C1 segment of cervical spinal cord (tissue), 14 donors: ENCODE measurements at places on chromosomes 5 and 9.

DNA sequence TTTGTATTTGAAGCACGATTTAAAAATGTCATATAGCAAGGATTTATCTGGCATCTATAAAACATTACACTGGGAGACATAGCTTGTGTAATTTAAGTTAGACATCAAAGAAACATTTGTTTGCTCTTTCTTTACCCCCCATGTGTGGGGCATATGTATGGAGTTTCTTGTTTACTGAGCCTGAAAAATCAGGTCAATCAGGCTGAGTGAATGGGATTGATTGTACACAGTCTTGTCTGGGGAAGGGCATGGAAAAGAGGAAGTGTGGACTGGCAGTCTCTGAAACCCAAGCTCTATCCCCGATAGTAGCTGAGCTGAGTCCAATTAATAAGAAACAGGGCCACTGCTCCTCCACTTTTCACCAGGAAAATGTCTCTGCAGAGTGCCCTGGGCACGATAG, 49.4 kb downstream of the SLC46A2 start:
- no peak for DNase-seq

GRCh38 chr5:166346726-166347374, 1944.6 kb upstream of the WWC1 start:
- no peak for DNase-seq

- DNase-seq = no peak
Observed at GRCh38 chr5:32273821-32274220, 38.9 kb downstream of the MTMR12 start.

DNA sequence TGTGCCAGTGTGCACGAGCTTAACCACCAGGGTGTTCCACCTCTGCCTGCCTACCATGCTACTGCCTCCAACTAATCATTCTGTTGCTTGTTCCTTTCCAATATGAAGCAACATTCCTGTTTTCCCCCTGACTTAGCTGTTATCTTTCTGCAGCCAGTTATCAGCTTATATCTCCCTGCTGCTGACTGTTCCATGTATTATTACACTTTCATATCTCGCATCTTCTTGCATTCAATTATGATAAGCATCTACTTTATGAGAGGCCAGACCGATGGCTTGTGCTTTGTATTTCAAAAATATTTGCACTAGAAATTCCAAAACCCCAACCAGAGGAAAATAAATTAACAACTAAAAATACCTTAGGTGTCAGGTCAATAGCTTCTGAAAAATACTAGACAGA, 394.0 kb upstream of the BRINP1 start:
- no peak for DNase-seq

- no peak for DNase-seq
Observed at GRCh38 chr9:13817754-13818278, 496.1 kb downstream of the NFIB start.

GRCh38 chr5:33927685-33928084, 8.5 kb upstream of the RXFP3 start:
- no peak for DNase-seq

DNA sequence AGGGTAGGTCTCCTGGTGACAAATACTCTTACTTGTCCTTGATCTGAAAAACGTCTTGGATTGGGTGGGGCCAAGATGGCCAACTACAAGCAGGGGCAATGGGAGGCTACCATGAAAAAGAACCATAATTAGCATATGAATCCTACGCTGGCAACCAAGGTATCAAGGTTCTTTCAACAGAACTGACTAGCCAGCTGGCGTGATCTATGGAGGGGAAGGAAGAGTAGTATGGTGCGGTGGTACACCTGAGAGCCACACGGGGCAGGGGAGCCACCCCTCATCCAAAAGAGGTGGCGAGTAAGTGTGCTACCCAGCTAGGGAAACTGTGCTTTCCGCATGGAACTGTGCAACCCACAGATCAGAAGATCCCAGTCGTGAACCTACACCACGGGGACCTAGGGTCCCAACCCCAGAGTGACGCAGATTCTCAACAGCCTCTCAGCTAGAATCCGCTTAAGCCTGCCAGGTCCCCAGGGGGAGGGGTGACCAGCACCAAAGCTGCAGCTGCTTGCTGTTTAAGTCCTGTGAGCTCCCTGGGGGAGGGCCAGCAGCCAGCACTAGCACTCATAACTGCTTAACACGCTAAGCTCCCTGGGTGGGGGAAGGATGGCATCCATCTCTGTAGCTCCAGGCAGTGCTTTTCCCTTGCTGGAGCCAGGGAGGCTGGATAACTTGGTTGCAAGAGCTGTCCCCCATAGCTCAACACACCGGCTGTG, 334.8 kb downstream of the FBXL17 start:
- DNase-seq = no peak

DNA sequence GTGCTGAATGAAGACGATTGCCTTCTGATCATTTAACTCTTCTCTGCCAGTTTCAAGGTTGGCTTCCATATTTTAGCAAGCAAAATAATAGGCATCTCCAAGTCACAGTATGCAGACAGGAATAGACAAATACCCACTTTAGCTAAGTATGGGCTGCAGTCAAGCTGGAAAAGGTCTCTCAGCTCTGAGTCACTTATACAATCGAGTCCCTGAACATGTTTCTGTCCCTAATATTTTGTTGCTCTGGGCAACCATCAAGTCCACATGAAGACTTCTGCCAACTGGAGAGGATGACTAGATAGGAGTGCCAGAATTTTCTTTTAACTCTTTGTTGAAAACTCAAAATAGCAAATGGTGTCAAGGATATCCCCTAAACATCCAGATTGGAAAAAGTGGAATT, 575.3 kb downstream of the RAB3C start:
- no peak for DNase-seq

DNA sequence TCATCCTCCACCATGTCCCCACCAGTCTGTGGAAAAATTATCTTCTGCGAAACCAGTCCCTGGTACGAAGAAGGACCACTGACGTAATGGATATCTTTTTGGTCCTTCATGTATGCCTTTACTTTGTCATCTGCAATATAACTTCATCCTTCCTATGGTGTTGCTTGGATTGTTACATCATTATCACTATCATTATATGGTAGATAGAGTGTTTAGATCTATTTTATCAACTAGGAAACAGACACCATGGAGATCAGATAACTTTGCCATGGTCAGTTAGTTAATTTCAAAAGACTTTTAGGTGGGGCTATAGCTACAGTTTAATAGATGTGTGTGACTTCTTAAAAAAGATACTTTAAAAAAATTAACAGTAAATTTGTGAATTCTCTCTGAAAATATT, 23.8 kb upstream of the CAMLG start:
- no peak for DNase-seq

DNA sequence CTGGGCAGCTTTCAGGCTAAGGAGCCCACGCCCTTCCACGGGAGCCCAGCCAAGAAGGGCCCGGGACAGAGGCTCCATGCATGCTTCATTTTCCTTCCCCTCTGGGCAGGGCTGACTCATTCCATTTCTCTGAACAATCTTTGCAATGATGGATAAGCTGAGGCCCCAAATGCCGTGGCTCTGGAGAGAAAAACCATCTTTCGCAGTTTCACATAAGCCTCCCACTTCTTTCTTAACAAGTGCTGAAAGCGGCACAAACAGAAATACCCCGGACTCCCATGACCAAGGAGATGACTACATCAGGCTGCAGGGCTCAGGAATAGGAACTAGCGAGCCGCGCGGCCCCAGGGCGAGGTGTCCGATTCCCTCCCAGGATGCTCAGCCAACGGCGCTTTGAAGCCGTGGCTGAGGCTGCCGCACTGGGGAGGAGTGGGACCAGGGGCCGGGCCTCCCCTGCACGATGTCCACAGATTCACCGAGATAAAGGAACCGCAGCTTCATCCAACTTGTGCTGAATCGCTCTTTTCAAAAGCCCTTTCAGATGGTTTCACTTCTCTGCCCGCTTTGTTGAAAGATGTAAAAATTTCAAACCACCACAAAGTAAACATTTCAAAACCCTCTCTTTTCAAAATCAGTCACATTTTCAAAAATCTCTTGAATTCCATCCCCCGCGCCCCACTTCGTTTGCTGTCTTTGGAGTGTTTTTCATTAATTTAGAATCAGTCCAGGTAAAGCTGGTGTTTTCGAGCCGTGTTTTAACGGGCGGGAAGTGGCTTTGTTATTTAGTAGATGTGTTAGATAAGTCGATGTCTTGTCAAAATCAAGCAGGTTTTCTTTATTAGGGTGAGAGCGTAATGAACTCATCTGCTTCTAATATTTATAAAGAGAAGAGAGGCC, 96.5 kb upstream of the LMX1B start:
- DNase-seq = no peak

- no peak for DNase-seq
Observed at GRCh38 chr9:133994353-133995011, 2.4 kb upstream of the VAV2 start.
